GM19239 (cell line): ENCODE measurements at places on chromosomes 6 and 20.
A peak's percentile ranks its signal among the peaks of the same experiment; 100 is the strongest.

GRCh38 chr6:19159089-19159488 lies 678.1 kb upstream of the ID4 start:
- DNase-seq = no peak

DNA sequence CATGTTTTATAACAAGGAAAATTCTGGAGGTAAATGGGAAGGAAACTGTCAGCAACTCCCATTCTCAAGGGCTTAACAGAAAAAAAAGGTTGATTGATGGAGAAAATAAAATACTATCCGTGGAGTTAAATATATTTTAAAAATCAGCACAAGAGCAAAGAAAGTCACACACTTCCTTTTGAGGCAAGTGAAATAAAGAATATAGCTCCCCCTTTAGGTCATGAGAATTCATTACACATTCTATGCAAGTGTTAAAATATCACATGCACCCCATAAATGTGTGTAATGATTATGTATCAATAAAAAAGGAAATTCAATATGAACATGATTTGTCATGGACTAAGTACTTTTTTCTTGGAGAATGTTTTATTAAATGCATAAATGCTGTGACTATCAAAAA lies 349.2 kb downstream of the TPBG start:
- no peak for DNase-seq

DNA sequence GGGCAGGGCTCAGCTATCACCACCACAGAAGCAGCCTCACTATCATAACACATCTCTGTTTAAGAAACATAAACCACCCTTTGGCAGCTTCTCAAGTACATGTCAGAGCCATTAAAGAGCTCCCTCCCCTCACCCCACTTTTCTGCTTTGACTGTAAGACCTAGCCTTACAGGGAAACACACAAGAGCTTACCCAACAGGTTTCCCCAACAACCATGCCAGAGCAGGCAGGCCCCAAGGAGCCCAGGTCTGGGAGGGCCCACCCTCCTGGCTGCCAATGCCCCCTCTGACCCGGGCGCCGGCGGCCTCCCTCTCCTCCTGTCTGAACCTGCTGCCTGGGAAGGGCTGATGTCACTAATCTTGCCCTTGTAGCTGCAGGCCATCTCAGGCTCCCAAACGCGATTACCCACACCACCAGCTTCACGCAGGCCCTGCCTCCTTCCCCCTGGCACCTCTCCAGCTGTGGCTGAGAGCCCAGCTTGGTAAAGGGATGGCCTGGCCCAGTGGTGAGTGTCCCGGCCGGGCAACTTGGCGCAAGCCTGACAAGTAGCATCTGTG lies 402.0 kb downstream of the MAFB start:
- DNase-seq = no peak

DNA sequence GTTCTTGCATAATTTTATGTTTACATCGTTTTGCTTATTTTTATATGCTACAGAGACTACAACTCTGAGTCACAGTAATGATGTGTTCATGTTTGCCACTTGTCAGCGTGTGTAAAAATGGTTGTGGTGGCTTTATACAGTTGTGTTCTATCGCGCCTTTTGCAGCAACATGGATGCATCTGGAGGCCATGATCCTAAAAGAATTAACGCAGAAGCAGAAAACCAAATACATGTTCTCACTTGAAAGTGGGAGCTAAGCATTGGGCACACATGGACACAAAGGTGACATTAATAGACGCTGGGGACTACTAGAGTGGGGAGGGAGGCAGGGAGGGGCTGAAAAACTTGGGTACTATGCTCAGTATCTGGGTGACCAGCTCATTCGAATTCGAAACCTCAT lies 996 bp upstream of the SEC23B start:
- no peak for DNase-seq

GRCh38 chr6:42431877-42432276 lies 19.8 kb downstream of the TRERF1 start:
- no peak for DNase-seq

- no peak for DNase-seq
Measured at GRCh38 chr6:136860043-136860442, 37.7 kb downstream of the PEX7 start.

DNA sequence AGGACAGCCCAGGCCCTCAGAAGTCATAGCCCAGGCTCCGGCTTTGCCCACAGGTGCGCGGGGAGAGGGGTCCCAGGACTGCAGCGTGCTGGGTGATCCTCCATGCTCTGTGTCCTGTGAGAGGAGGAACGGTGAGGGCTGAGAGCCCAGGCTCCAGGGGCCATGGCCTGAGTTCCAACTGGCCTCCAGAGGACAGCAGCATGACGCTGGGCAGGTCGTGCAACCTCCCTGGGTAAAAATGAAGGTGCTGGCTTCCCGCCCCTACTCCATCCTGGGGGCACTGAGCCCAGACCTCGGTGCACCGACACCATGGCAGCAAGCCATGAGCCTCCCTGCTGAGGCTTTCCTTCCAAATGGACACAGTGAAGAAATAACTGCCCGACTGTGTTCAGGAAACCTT lies 305.4 kb downstream of the TAF4 start:
- DNase-seq = no peak

DNA sequence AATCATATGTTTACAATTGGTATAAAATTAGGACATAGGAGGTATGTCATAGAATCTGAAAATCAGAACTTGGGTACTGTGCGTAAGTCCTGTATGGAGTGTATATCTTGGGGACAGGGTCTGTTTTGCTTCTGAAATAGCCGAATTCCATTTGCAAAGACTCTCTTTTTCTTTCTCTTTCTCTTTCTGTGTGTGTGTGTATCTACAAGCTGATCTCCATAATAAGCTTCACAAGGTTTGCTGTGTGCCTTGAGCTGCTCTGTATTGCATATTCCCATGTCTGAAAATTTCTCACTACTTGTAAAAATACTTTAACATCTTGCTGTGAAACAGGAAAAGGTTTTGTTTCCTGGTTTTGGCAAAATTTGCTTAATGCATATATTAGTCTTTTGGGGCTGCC lies 29.5 kb downstream of the STX11 start:
- no peak for DNase-seq

- DNase-seq = no peak
Measured at GRCh38 chr20:53800883-53801604, 207.4 kb upstream of the ZNF217 start.

GRCh38 chr6:124768224-124768623 lies 194.0 kb upstream of the RNF217 start:
- no peak for DNase-seq

GRCh38 chr20:49890471-49891361 lies 24.6 kb downstream of the SPATA2 start:
- no peak for DNase-seq

DNA sequence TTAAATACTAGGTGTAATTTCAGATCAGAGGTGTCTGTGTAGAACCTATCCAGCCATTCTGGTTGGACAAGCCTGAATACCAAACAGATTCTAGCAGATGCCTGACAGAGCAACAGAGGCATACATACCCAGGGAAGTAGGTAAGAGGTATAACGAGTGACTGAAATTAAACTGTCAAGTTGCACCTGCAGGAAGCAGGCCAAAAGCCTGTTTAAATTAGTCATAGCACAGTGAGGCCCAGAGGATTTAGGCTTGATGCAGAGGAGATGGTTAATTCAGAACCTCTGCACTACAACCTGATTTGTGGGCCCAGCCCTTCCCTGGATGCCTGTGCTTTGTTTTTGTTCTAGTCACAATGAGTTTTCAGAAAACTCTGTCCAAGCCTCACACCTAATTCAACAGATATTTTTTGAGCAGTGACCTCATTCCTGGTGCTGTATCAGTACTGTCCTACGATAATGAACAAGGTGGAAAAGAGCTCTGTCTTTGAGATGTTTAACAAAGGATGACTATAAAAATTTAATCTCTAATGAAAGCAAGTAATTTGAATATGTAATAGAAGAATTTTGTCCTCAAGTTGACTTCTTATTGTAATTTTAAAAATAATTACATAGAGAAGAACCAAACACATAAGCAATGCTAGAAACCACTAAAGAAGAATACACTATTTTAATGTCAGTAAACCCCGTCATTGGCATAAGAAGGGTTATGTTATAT lies 31.7 kb downstream of the C6orf58 start:
- DNase-seq = no peak

GRCh38 chr20:12262747-12263146 lies 345.1 kb downstream of the BTBD3 start:
- no peak for DNase-seq

GRCh38 chr20:50338479-50339391 lies 148.1 kb downstream of the CEBPB start:
- DNase-seq = peak; percentile 69

DNA sequence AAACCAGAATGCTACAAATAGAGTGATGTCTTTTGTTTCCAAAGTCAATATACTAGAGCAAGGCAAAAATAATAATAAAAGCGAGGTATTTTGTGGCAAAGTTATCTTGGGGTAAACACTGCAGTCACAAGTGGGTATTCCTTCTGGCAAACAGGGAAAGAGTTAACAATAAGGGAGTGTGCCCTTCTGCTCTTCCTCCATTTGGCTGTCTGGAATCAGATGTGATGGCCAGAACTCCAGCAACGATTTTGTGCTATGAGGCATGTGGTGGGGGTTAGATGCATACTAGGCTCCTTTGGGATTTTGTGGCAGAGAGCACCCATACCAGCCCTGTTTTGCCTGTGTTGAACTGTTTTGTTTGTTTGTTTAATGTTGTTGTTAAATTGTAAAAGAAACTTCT lies 2.4 kb upstream of the SLC52A3 start:
- no peak for DNase-seq

- no peak for DNase-seq
Measured at GRCh38 chr6:163355426-163355991, 59.0 kb upstream of the QKI start.

DNA sequence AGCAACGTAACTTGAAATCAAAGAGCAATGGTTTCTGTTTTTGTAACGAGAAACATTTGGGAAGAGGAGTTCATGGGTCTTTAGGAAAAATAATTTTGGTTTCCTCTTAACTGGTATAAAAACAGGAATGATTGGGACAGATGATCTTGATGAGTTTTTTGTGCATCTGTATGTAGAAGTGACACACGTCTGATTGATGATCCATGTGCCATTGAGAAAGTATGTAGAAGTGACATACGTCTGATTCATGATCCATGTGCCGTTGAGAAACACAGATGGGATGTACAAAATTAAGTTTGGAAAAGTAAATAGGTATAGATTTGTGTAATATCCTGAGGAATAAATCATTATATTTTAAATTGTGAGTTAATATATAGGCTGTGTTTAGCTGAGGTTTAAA lies 2.1 kb downstream of the KIAA1586 start:
- DNase-seq = no peak

- DNase-seq = no peak
Measured at GRCh38 chr6:150813319-150813992, 52.0 kb upstream of the MTHFD1L start.

GRCh38 chr6:166640342-166641043 lies 13.4 kb upstream of the RPS6KA2 start:
- DNase-seq = no peak
